Activated CD8-positive, alpha-beta T cell treated with anti-CD3 and anti-CD28 coated beads, Interleukin-2, amount 10 ng/mL, durations not matched to agents 7 days and 5 days (primary cell): ENCODE measurements at places on chromosomes 4 and X. TPM values are rescaled to one million over a fixed set of nuclear protein-coding genes. Genes with fewer than 3 reads are reported as not detected.

DNA sequence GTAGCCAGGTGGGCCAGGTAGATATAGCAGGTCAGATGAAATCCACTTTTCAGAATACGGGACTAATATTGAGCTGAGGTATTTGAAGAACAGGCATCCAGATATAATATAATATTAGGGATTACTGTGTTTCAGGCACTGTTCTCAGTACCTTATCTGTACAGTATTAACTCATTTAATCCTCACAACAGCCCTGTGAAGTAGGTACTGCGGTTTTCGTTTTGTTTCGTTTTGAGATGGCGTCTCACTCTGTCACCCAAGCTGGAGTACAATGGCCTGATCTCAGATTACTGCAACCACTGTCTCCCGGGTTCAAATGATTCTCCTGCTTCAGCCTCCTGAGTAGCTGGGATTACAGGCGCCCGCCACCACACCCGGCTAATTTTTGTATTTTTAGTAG lies 129.6 kb downstream of the IL1RAPL2 start:
- no peaks in the 10 kb centered on the region for H3K4me1 ChIP-seq
- H3K36me3 ChIP-seq = no peaks in the 10 kb centered on the region
- no peak overlapping the region for H3K27ac ChIP-seq
- no peak overlapping the region for H3K4me3 ChIP-seq
- no peaks in the 10 kb centered on the region for H3K27me3 ChIP-seq

The MAGEE2 gene
- not detected for total RNA-seq

GRCh38 chrX:131225078-131225477 lies 64.0 kb downstream of the IGSF1 start:
- no peaks in the 10 kb centered on the region for H3K36me3 ChIP-seq
- no peak overlapping the region for H3K27ac ChIP-seq
- no peak overlapping the region for H3K4me3 ChIP-seq

- no peaks in the 10 kb centered on the region for H3K27me3 ChIP-seq
- H3K4me1 ChIP-seq = peaks cover 88% of the 10 kb centered on the region
- peak overlapping the region; percentile 73 for H3K4me3 ChIP-seq
- H3K36me3 ChIP-seq = peaks cover 22% of the 10 kb centered on the region
- peak overlapping the region; percentile 96 for H3K27ac ChIP-seq
Observed at GRCh38 chr4:6695660-6696610, 2.3 kb downstream of the S100P start.

GRCh38 chr4:43332052-43332425 lies 439.5 kb downstream of the GRXCR1 start:
- no peaks in the 10 kb centered on the region for H3K27me3 ChIP-seq
- no peak for DNase-seq
- H3K36me3 ChIP-seq = no peaks in the 10 kb centered on the region
- no peak overlapping the region for H3K27ac ChIP-seq
- no peaks in the 10 kb centered on the region for H3K4me1 ChIP-seq
- no peak overlapping the region for H3K4me3 ChIP-seq

The TMEM144 gene
- total RNA-seq = not detected

DNA sequence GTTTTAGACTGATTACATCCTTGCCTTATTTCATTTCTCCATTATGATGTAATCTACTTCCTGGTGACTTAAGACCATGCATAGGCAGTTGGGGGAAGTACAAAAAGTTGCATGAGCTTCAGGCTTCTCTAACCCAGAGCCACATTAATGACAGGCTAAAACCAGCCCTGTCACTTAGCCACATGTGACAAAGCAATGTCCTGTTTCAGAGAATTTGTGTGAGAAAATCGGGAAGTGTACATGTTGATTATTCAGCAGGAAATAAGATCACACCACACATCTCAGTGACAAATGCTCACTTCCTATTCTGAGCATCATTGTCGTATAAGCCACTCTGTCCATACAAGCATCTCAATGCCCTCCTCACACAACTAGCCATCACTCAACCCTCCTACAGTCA lies 98.5 kb upstream of the MAGEB16 start:
- no peaks in the 10 kb centered on the region for H3K27me3 ChIP-seq
- no peak overlapping the region for H3K4me3 ChIP-seq
- peaks cover 2% of the 10 kb centered on the region for H3K4me1 ChIP-seq
- DNase-seq = no peak
- H3K36me3 ChIP-seq = no peaks in the 10 kb centered on the region
- H3K27ac ChIP-seq = no peak overlapping the region

DNA sequence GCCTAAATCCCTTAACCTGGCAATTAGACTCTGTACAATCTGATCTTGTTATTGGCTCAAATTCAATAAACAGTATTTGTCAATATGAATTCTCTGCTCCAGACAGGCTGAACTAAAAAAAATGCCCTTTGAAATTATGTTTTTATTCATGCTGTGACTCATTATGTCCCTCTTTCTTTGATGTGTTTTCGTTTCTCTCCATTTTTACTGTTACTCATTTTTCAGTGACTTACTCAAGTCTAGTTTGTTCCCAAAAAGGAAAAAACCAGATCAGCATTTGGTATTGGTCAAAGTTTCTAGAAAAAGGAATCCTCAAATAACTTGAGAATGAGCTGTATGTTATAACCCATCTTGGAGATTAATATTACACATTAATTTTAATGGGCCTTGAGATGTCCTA lies 40.4 kb downstream of the UNC5C start:
- no peak overlapping the region for H3K4me3 ChIP-seq
- DNase-seq = no peak
- no peaks in the 10 kb centered on the region for H3K4me1 ChIP-seq

The MAOB gene
- total RNA-seq = not detected

DNA sequence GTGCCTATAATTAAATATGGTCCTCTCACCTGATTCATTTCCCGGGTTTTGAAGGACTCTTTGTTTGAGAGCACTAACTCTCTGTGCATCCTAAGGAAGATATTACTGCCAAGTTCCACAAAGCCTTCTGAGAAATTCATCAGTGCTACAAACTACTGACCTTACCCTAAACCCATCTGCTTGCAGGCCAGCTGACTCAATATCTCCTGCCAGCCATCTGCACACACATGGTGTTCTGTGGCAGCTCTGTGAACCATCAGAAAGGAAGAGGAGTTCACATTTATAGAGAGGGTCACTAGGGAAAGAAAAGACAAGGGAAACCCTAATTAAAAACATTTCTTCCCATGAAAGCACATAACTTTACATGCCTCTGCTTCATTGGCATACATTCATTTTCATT lies 156.7 kb downstream of the ATP10D start:
- H3K27me3 ChIP-seq = peaks cover 9% of the 10 kb centered on the region
- DNase-seq = no peak
- no peaks in the 10 kb centered on the region for H3K4me1 ChIP-seq
- H3K4me3 ChIP-seq = no peak overlapping the region
- H3K27ac ChIP-seq = no peak overlapping the region

DNA sequence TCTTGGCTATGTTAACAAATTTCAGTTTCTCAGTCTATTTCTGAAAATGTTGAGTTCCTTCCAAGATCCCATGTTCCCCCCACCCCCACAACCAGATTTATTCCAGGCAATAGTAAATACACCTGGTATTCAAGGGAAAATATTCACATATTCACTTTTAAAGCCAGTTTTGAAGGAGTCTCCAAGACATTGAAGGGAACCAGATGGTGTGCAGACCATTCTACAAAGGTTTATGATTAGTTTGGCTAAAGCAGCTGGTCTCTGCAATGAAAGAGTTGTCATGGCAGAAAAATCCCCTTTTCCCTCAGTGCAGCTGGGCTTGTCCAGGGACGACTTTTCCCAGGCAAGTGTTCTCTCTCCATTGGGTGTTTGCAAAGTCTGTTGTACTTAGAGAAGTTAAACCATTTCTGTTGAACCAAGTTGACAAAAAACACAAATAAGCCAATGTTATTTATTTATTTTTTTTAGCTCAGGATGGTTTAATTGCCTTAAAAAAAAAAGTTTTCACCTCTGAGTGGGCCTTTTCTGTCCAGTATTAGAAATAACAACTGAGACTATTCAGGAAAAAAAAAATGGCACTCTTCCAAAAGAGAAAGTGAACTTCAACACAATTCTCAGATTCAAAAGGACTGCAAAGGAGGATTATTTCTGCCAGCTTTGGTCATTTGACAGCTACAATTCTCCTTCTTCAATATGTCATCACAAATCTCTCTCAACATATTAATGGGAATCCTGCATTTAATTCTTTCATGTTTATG lies 410.6 kb downstream of the IL1RAPL1 start:
- no peak overlapping the region for H3K27ac ChIP-seq
- no peak overlapping the region for H3K4me3 ChIP-seq
- no peaks in the 10 kb centered on the region for H3K4me1 ChIP-seq
- H3K27me3 ChIP-seq = no peaks in the 10 kb centered on the region

The DSPP gene
- total RNA-seq = not detected

GRCh38 chrX:120450163-120450562 lies 18.9 kb downstream of the LAMP2 start:
- no peak overlapping the region for H3K27ac ChIP-seq
- no peak for DNase-seq
- H3K36me3 ChIP-seq = peaks cover 16% of the 10 kb centered on the region
- H3K27me3 ChIP-seq = no peaks in the 10 kb centered on the region

- no peaks in the 10 kb centered on the region for H3K27me3 ChIP-seq
- no peak for DNase-seq
- H3K27ac ChIP-seq = no peak overlapping the region
- no peaks in the 10 kb centered on the region for H3K4me1 ChIP-seq
- H3K36me3 ChIP-seq = no peaks in the 10 kb centered on the region
Observed at GRCh38 chr4:29423836-29424721, 1296.1 kb upstream of the PCDH7 start.
